ENCODE measurements at places on chromosomes 7 and 10.

- no peak for DNase-seq
Measured at GRCh38 chr7:139183878-139184338, 47.1 kb upstream of the UBN2 start.

DNA sequence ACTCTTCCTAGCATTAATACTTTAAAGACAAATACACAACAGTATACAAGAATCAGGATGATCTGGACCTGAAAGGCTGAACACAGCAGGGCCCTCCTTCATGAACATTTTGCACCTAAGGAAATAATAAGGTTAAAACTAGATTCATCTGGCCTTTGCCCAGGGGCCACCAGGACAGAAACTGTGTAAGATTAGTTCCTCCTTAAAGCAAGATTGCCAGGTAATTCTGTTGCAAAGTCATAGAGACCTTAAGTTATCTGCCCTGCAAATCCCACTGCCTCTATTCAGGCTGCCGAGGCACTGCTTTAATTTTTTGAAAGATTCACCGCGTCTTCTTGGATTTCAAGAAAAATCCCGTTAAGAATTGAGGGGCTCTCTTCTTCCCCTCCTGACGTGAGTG is 1.6 kb upstream of the KIAA1217 start:
- no peak for DNase-seq

- no peak for DNase-seq
Measured at GRCh38 chr7:134685250-134685649, 38.6 kb downstream of the BPGM start.

DNA sequence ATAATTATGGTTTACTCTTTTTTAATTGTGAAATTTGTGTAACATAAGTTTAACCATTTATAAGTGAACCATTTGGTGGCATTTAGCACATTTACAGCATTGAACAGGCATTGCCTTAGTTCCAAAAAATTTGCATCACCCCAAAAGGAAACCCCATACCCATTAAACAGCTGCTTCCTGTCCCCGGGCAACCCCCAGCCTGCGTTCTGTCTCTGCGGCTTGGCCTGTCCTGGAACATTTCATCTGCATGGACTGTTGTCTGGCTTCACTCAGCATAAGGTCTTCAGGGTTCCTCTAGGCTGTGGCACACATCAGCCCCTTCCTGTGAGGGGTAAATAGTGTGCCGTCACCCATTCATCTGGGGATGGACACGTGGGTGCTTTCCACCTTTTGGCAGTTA is 6.9 kb downstream of the RET start:
- DNase-seq = no peak

- DNase-seq = no peak
Measured at GRCh38 chr7:117281562-117281961, 41.3 kb downstream of the WNT2 start.

GRCh38 chr7:7908622-7909145 is 59.9 kb upstream of the GLCCI1 start:
- no peak for DNase-seq

DNA sequence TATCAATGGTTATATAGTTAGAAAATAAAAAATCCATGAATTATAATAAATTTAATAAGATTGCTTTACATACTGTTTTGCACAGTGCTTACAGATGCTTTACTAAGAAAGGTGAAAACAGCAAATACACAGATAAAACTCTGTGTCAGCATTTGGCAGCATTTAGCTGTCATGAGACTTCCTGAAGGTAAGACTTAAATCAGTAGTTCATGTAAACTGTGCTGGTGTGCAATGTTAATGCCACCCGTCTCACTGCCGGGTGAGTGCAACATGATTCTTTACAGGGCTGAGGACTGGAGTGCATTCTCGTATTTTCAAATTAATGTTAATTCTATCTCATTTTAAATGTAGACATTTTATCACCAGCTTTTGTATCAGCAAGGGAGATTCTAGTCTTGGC is 326.2 kb upstream of the POT1 start:
- DNase-seq = no peak

GRCh38 chr7:117019786-117020590 is 66.7 kb downstream of the ST7 start:
- no peak for DNase-seq

DNA sequence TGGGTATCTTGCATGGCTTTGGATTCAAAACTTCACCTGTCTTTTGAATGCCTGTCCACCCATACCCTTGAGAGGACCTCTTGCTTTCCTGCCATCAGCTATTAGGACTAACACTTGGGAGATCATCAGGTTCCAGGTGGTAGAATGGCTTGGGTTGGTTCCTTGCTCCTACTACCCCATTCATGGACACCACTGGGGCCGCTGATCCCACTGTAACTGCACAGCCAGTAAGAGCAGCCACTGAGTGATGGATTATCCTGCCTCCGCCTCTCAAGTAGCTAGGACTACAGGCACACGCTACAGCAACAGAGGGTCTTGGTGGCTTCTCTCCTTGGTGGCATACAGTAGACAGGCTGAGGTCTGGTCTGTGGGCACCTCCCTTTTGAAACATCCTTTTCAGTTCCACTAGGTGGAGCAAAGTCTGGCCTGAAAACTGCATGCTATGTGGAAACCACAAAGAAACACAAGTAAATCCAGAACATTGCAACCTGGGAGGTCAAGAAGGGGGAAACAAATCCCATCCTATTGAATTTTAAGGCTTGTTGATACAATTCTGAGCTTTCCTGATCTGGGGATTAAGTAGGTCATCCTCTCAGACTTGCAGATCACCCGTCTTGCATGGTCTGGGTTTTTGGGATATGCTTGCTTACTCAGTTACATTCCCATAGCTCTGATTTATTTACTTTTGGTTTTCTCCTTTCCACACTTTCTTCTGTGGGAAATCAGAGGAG is 9.4 kb downstream of the WBP1L start:
- no peak for DNase-seq

GRCh38 chr7:50531401-50531911 is 33.7 kb downstream of the DDC start:
- DNase-seq = no peak

DNA sequence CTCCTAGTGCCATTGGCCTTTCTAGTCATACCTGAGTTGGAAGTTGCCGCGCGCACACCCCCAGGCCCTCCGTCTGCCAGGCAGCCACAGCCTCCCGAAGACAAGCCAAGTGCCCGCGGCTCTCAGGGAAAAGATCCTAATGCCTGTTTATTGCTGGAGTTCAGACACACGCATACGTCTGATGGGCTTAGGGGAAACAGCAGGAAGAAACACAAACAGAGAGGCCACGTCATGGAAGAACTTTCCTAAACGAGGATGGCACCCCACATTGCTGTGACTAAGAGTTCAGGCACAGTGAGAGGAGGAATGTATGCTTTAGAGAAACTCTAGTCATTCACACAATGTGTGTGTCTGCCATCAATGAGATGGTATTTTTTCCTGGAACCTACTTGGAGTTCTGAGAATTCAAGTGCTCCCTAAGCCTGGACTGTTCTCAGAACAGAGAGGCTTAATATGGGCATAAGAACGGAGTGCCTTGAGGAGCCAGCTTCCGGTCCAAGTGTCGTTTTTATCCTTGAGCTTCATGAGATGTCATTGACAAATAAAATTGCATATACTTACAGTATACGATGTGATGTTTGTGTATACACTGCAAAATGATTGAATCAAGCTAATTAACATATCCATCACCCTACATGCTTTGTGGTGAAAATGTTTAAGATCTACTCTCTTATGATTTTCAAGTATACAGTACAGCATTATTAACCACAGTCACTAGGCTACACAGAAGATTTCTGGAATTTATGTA is 11.6 kb upstream of the RBP3 start:
- no peak for DNase-seq

DNA sequence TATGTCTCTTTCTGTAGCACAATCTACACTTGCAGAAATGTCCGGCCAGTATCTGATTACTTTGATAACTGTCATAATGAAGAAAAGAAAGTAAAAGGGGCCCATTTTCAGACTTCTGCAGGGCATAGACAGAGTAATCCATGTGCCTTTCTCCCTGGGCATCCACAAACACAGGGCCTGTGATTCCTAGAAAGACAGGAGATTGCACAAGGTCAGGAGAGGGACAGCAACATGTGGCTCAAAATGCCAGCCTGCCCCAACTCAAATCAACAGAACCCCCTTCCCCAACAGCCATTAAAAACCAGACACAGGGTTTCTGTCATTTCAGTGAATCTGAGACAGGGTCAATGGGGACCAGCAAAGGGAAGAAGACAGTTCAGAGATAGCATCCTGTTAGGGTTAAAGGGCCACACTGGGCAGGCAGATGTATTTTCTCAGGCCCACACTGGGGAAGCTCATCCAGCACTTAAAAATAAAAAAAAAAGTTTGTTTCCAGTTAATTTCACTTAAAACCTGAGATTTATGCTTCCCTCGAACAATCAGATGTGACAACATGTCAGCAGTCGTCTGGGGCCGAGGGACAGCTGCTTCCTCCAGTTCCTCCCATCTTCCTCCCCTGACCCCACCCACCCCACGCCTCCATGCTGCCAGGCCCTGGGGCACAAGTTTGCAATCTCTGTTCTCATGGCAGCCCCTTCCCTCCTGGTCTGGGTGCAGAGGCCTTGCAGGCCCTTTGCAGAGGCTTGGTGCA is 30.7 kb upstream of the ACSL5 start:
- no peak for DNase-seq

DNA sequence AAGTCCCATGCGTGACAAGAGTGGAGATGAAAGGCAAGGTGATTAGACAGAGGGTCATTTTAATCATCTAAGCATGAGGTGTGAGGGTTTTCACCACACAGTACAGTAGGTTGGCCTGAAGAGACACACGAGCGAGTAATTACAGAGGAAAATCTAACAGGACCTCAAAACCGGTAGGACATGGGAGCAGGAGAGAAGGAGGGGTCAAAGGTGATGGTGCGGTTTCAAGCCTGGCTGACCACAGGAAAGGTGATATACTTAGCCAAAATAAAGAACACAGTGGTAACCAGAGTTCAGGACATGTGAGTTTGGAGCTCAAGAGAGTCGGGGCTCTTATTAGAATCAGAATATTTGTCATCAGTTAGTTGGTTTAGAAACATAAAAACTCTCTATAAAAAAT is 20.0 kb downstream of the GLI3 start:
- no peak for DNase-seq

DNA sequence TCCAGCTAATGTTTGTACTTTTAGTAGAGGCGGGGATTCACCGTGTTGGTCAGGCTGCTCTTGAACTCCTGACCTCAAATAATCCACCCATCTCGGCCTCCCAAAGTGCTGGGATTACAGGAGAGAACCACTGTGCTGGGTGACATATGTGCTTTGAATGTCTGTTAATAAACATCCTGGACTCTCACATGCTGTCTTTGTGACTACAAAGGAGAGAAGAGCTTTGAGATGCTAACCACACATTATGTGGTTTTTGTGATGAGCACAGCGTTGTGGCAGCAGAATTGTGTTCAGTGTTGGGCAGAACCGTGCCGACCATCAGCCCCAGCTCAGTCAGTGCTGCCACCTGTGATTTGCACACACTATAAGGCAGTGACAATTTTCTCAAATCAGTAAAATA is 500.1 kb upstream of the KLF6 start:
- no peak for DNase-seq

GRCh38 chr7:1117321-1117928 is 29.5 kb downstream of the GPER1 start:
- DNase-seq = no peak

- DNase-seq = peak; percentile 37
Measured at GRCh38 chr10:88091490-88092061, 228.2 kb downstream of the PTEN start.

Data from effector CD4-positive, alpha-beta T cell (primary cell).